ENCODE measurements at places on chromosomes 11 and 22.

DNA sequence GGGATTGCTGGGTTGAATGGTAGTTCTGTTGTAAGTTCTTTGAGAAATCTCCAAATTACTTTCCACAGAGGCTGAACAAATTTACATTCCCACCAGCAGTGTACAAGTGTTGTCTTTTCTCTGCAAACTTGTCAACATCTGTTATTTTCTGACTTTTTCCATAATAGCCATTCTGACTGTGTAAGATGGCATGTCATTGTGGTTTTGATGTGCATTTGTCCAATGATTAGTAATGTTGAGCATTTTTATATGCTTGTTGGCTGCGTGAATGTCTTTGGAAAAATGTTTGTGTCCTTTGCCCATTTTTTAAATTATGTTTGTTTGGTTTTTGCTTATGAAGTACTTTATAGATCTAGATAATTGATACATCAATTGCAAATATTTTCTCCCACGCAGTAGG, 1025.0 kb downstream of the JRKL start:
- DNase-seq, result no peak

DNA sequence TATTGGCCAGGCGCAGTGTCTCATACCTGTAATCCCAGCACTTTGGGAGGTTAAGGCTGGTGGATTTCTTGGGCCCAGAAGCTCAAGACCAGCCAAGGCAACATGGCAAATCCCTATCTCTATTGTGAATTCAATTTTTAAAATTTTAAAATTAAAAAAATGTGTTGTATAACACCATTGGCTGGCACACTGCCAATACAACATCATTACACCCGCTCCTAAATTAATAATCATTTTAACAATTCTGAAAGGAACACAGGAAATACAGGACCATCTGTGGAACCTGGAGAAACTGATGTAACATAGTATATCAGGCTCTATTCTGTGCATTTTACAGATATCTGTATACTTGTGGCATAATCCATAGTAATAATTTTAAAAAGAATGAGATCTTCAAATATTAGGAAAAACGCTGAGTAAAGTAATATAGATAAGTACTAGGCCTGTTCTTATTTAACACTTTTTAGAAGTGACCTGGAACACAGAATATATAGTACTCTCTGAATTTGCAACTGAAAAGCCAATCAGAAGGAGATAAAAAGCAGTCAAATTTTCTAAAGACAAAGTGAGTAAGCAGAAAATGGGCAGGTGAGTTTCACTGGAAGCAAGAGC, 124.3 kb downstream of the APOL5 start:
- no peak for DNase-seq

DNA sequence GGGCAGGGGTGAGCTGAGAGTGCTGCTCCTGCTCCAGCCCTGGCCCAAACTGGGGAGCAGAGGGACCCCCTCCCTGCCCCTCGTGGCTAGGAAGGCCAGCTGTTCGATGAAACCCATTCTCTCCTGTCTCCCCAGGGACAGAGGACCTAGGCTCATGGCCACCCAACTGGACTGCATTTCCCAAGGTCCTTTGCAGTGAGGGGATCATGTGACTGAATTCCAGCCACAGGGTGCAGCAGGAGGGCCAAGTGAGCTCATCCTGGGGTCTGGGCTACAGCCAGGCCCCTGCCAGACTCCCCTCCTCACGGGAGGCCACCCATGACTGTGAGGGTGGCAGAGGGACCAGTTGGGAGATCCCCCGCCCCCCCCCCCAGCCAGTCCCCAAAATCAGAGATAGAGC, 777.6 kb downstream of the TBC1D22A start:
- no peak for DNase-seq

DNA sequence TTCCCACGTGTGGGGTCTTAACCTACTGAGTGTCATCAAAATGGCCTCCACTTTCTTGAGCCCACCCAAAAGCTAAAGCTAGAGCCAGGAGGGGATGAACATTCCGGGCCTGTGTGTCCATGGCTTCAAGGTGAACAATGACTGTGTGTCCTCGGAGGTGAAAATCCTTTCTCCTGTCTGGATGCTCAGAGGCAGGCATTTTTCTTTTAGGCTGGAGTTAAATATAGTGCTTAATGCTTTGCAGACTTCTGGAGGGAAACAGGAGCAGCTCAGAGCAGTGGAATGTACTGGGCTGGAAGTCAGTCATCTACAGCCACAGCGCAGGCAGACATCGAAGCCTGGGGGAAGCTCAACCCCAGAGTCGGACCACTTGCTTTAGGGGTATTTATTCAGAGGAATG, 68.6 kb upstream of the TMEM45B start:
- DNase-seq, result no peak

GRCh38 chr22:28296452-28296851, 377.4 kb upstream of the PITPNB start:
- DNase-seq, result no peak

DNA sequence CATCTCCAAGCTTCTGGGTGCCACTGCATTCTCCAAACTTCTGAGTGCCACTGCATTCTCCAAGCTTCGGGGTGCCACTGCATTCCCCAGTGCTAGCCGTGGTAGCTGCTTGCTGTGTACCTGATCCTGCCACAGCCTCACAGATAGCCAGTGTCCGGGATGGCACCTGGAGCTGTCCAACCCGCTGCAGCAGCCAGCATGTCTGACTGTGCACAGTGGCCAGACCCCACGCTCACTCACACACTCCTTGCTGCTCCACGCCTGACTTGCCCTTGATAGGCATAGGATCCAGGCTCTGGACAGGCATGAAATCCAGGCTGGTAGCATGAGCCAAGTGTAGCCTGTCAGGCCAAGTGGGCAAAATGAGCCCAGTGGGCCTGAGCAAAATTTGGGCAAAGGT, 465.0 kb downstream of the GUCY1A2 start:
- DNase-seq, result no peak

- DNase-seq, result no peak
These were observed 51.6 kb downstream of the NTM start for GRCh38 chr11:131422029-131422428.

DNA sequence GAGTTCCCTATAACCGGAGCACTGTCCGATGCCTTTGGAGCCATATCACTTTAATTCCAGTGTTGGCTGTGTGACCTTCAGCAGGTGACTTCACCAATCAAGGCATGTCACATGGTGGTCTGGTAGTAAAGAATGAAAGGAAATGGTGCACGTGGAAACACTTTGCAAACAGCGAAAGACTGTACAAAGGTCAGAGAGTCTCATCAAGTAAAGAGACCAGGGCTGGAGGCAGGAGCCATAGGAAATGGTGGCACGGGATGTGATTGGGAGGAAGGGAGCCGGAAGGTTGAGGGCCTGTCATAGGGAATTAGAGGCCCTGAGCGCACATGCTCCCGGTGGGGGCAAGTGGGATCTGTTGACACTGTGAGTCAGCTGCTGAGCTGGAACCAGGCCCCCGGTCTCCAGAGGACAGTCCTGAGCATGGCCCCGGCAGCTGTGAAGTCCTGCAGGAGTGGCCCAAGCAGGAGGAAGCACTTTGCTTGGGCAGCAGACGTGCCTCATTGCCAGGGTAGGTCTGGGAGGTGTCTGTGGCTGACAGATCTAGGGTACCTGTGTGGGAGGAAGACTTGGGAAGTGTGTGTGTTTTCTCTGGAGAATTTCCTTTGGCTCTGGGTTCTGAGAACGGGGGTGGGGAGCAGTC, 2.0 kb downstream of the DAGLA start:
- DNase-seq, result no peak

DNA sequence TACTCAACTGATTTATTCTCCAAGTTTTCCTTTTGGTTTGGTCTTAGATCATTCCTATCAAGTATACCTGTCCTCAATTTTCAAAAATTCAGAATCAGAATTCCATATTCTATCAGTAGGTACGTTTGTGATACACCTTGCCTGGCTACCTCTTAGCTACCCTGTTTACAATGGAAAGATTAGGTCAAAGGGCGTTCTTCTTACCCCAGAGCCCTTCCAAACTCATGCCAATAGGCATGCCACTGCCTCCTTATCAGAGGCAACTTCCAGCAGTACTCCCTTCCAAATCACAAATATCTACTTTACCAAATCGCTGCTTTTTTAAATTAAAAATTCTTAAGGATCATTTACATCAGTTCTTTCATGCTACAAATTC, 1.0 kb downstream of the PATL1 start:
- no peak for DNase-seq

- DNase-seq, result no peak
These were observed 57.5 kb upstream of the SLC22A12 start for GRCh38 chr11:64533501-64533900.

DNA sequence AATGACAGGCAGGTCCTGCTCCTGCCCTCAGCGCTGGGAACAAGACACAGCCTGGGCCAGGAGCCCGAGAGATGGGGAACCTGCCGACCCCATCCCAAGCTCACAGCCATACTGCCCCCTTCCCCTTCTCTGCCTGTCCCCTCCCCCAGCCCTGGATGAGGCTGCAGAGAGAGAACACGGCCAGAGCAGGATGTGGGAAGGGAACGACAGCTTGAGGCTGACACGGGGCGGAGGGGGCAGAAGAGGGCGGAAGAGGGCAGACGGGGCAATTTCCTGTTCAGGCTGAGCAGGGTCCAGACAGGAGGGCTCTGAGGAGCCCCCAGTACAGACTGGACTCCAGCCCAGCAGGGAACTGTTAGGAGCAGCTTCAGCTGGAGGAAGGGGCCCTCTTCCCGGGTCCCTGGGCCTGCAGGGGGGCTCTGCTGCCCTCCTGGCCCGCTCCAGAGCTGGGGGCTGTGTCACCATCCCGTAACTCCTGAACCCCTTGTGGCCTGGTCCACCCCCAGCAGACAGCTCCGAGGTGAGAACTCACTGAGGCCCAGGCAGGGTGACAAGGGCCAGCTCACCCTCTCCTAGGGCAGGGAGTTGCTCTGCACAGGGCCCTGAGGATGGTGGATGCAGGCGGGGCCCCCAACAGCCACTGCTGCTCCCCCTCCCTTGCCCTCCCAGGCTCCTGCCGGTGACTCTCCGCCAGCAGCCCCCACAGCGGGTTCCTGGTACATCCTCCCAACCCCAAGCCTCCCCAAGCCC, 5.7 kb downstream of the CTSD start:
- DNase-seq, result no peak

GRCh38 chr11:130625578-130626306, 177.3 kb downstream of the ADAMTS15 start:
- DNase-seq, result no peak

DNA sequence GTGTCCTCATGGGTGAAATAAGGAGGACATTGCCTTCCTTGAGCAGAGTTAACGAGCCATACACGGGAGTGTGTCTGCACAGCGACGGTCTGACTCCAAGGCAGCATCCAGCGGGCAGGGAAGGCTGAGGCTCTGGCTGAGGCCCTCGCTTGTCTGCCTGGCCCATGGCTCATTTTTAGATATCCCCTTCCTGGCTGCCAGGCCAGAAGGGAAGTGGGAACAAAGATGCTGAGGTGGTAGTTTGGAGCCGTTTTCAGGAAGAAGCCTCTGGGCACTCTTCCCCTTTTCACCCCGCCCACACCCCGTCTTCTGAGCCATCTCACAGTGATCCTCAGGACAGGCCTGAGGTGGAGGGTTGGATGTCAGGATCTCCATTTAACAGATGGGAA, 3.0 kb upstream of the SLCO2B1 start:
- DNase-seq, result no peak

- no peak for DNase-seq
These were observed 15.8 kb downstream of the PHLDB1 start for GRCh38 chr11:118623269-118623655.

GRCh38 chr11:32435511-32435941, at the start of gene WT1:
TSS of gene WT1 (minus strand) at chr11:32435539.
- DNase-seq, result no peak

GRCh38 chr11:92225568-92226330, 1.1 kb downstream of the FAT3 start:
- peak; percentile 67 for DNase-seq

DNA sequence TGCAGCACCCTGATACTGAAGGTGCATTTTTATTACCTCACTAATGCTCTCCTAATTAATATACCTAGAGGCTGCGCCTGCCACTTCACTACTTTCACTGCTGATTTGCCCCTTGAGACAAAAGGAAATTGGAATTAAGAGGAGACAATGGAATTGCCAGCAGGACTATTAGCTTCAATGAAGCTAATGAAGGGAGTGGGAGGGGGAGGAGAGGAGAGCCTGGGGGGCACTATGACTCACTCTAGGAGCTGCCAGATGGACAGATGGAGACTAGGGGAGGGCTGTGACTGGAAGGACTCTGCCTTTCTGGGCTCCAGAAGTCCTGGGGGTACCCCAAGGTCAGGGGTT, 102.8 kb upstream of the DRD2 start:
- DNase-seq, result no peak

- DNase-seq, result no peak
These were observed 228.3 kb downstream of the KIRREL3 start for GRCh38 chr11:126772267-126772666.

GRCh38 chr11:130858215-130858614, 58.1 kb downstream of the SNX19 start:
- DNase-seq, result no peak

GRCh38 chr22:39558254-39558727, 12.3 kb upstream of the CACNA1I start:
- DNase-seq, result no peak

- no peak for DNase-seq
These were observed 90.6 kb upstream of the NTM start for GRCh38 chr11:131279654-131280384.

GRCh38 chr11:111370902-111371578, 8.0 kb downstream of the POU2AF1 start:
- no peak for DNase-seq

DNA sequence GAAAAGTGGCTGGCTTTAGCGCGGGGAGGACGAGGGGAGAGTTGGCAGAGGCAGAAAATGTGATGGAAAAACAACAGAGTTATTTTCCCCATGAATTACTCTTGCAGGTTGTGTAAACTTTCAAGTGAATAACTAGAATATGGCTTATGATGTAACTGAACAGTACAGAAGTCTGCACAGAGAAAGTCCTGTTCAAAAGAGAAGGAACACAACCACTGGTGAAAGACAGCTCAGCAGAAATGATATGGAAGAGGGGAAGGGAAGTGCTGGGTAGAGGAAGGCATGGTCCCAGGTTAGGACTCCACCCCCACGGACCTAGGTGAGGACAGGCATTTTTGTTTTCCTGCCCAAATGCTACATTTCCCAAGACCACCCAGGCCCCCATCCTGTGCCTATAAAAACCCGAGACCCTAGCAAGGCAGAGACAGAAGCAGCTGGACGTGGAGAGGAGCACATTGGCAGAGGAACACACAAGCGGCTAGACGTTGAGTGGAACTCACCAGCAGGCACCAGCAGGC, 77.7 kb downstream of the MAML2 start:
- no peak for DNase-seq

DNA sequence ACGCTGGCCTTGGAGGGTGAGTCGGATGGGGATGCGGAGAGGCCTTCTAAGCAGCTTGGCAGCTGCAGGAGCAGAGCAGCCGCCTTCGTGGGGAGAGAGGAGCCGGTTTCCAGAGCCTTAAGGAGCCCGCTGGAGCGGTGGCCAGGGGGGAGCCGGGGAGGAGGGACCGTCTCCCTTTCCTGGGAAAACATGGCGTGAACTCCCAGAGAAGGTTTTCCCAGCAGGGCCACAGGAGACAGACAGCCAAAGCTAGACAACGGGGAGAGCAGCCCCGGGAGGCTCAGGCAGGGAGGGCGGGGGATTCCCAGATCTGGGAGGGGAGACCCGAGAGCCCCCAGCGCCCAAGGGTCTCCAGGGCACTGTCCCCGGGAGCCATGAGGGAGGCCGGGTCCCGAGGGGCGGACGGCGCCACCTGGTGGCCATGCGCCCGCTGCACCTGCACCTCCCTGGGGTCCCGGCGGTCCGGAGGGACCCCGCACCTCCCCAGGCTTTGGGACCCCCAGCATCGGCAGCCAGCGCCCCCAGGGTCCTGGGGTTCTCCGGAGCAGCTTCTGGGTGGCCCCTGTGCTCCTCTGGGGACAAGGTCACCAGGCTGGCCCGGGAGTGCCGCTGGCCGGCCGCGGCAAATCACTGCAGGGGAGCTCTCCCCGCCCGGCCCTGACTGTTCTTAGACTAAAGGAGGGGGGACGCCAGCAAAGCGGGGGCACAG, 2.4 kb upstream of the SYT8 start:
- peak; percentile 74 for DNase-seq

GRCh38 chr11:16897470-16898061, 116.6 kb downstream of the PLEKHA7 start:
- no peak for DNase-seq
